Thoracic aorta (tissue), 2 donors: ENCODE measurements at places on chromosomes 2 and 18.
A peak's percentile ranks its signal among the peaks of the same experiment; 100 is the strongest.

DNA sequence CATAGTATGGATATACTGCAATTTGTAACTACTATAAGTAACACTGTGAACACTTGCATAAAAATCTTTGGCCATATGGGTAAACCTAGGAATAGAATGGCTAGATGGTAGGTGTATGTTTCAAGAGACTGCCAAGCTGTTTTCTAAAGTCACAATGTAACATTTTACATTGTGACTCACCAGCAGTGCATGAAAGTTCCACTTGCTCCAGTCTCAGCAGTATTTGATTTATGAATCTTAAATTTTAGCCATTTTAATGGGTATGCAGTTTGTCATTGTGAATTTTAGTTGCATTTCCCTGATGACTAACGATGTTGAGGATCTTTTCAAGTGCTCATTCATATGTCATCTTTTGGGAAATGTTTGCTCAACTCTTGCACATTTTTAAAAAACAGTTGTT, 86.1 kb downstream of the FARSB start:
- no peaks in the 10 kb centered on the region for H3K36me3 ChIP-seq
- peaks cover 7% of the 10 kb centered on the region for H3K4me1 ChIP-seq
- H3K27me3 ChIP-seq = no peaks in the 10 kb centered on the region
- DNase-seq = no peak
- no peak overlapping the region for H3K27ac ChIP-seq
- H3K4me3 ChIP-seq = no peak overlapping the region

GRCh38 chr2:158182676-158183295, 81.1 kb downstream of the UPP2 start:
- H3K27me3 ChIP-seq = no peaks in the 10 kb centered on the region
- H3K36me3 ChIP-seq = no peaks in the 10 kb centered on the region
- no peak for DNase-seq
- no peaks in the 10 kb centered on the region for H3K4me1 ChIP-seq
- H3K27ac ChIP-seq = no peak overlapping the region

GRCh38 chr2:185608799-185609198, 129.8 kb upstream of the FSIP2 start:
- H3K36me3 ChIP-seq = no peaks in the 10 kb centered on the region
- H3K27ac ChIP-seq = no peak overlapping the region
- H3K27me3 ChIP-seq = no peaks in the 10 kb centered on the region
- no peaks in the 10 kb centered on the region for H3K4me1 ChIP-seq
- DNase-seq = no peak

- no peak overlapping the region for H3K4me3 ChIP-seq
- no peak for DNase-seq
- H3K4me1 ChIP-seq = peaks cover 30% of the 10 kb centered on the region
- no peaks in the 10 kb centered on the region for H3K27me3 ChIP-seq
- H3K27ac ChIP-seq = peak overlapping the region; percentile 57
- no peaks in the 10 kb centered on the region for H3K36me3 ChIP-seq
Measured at GRCh38 chr2:189362283-189362682, 79.0 kb upstream of the WDR75 start.

GRCh38 chr2:227106845-227107759, 56.9 kb downstream of the COL4A4 start:
- H3K27me3 ChIP-seq = no peaks in the 10 kb centered on the region
- H3K4me1 ChIP-seq = no peaks in the 10 kb centered on the region
- H3K27ac ChIP-seq = no peak overlapping the region
- peaks cover 11% of the 10 kb centered on the region for H3K36me3 ChIP-seq
- no peak overlapping the region for H3K4me3 ChIP-seq

GRCh38 chr2:64141674-64142405, 2.4 kb downstream of the PELI1 start:
- DNase-seq = no peak
- peak overlapping the region; percentile 53 for H3K27ac ChIP-seq
- peaks cover 45% of the 10 kb centered on the region for H3K4me1 ChIP-seq
- H3K27me3 ChIP-seq = no peaks in the 10 kb centered on the region
- H3K4me3 ChIP-seq = peak overlapping the region; percentile 88
- no peaks in the 10 kb centered on the region for H3K36me3 ChIP-seq

DNA sequence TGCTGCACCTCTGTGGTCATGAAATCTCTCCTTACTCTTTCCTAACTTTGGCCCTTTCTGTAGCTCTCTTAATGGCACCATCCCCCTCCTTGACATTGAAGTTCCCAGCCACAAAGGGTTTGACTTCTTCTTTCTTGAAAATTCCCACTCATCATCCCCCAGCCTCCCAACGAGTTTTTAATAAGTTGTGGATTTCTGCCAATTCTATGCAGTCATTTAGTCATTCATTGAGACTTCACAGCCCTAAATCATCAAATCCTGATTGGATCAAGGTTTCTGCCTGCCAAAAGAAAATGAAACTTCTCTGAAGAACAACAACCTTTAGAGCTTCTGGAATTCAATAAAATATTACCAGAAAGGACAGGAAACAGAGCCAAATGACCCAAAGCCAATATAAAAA, 354.3 kb downstream of the CLIP4 start:
- H3K4me1 ChIP-seq = no peaks in the 10 kb centered on the region
- H3K27me3 ChIP-seq = no peaks in the 10 kb centered on the region
- H3K36me3 ChIP-seq = no peaks in the 10 kb centered on the region
- no peak overlapping the region for H3K27ac ChIP-seq
- H3K4me3 ChIP-seq = no peak overlapping the region

GRCh38 chr18:32152705-32153448, 37.0 kb upstream of the MEP1B start:
- DNase-seq = no peak
- H3K36me3 ChIP-seq = no peaks in the 10 kb centered on the region

DNA sequence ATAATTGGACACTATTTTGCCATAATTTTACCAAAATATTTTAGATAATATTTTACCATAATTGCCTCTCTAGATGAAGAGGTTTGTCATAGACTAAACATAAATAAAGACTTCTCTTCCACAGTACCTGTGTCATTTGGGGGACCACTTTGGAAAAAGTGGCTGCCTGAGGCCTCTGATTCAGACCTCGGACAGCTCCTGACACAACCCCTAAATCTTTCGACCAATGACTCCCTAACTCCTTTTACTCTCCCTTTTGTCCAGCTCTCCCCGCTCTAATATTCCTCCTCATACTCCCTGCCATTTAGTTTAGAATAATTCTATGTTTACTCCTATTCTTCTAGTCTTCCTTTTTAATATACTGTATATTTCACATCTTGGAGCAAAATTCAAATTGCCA, 36.0 kb upstream of the UBE2E3 start:
- DNase-seq = no peak
- H3K27me3 ChIP-seq = no peaks in the 10 kb centered on the region
- H3K27ac ChIP-seq = no peak overlapping the region
- no peaks in the 10 kb centered on the region for H3K4me1 ChIP-seq
- no peak overlapping the region for H3K4me3 ChIP-seq

DNA sequence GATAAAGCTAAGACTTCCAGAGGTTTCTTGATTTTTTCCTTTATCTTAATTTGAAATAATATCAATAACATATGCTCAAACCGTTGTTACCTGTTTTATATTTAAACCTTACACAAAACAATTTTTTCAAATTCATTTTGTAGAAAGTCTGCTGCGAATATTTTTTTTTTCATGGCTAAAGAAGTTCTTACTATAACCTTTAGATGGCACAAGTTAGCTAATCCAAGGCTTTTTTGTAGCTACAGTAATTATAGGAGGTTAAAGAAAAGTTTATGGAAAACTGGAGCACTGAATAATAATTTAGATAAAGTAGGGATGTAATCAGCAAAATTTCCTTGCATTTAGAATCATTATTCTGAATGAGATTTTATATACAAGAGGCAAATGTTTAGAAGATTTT, 78.0 kb upstream of the PNPT1 start:
- H3K4me3 ChIP-seq = no peak overlapping the region
- no peaks in the 10 kb centered on the region for H3K27me3 ChIP-seq
- no peak overlapping the region for H3K27ac ChIP-seq
- no peak for DNase-seq

DNA sequence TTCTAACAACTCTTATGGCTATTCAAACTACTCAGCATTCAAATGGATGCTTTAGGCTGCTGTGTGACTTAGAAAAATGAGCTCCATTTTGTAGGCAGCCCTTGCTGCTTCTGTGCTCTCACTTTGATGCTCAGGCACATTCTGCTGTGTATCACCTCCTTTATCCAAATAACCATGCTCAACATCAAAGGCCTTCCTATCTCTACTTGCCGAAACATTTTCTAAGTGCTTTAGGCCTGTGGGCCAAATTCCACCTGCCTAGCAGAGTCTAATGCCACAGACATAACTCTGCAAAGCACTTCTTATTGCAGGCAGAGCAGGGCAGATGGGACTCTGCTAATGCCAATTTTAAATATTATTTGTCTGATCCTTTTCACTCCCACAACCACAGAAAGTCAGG, 397.4 kb downstream of the RND3 start:
- no peak overlapping the region for H3K27ac ChIP-seq
- H3K27me3 ChIP-seq = no peaks in the 10 kb centered on the region
- H3K4me1 ChIP-seq = no peaks in the 10 kb centered on the region
- H3K4me3 ChIP-seq = no peak overlapping the region
- DNase-seq = no peak
- no peaks in the 10 kb centered on the region for H3K36me3 ChIP-seq

DNA sequence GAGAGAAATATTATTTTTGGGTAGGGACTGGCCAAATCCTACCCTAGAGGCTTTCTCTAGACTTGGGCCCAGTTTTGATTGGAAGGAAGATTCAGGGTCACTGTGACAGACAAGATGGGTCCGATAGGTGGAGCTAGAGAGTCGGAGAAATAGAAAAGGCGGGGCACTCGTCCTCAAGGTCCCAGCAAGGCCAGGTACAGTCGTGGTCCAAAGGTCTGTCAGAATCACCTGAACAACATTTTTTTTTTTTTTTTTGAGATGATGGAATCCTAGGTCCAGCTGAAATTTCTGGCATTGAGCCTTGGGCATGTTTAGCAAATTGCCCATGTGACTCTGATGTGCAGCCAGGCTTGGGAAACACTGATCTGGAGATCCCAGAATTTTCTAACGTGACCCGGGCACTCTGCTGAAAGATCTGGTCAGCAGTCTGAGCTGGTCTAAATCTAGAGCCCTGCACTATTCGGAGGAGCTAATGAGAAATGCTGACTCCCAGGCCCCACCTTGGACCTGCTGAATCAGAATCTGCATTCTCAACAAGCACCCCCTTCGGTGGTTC, 23.0 kb upstream of the NTSR2 start:
- no peaks in the 10 kb centered on the region for H3K36me3 ChIP-seq
- no peak for DNase-seq
- no peaks in the 10 kb centered on the region for H3K27me3 ChIP-seq
- no peak overlapping the region for H3K27ac ChIP-seq

DNA sequence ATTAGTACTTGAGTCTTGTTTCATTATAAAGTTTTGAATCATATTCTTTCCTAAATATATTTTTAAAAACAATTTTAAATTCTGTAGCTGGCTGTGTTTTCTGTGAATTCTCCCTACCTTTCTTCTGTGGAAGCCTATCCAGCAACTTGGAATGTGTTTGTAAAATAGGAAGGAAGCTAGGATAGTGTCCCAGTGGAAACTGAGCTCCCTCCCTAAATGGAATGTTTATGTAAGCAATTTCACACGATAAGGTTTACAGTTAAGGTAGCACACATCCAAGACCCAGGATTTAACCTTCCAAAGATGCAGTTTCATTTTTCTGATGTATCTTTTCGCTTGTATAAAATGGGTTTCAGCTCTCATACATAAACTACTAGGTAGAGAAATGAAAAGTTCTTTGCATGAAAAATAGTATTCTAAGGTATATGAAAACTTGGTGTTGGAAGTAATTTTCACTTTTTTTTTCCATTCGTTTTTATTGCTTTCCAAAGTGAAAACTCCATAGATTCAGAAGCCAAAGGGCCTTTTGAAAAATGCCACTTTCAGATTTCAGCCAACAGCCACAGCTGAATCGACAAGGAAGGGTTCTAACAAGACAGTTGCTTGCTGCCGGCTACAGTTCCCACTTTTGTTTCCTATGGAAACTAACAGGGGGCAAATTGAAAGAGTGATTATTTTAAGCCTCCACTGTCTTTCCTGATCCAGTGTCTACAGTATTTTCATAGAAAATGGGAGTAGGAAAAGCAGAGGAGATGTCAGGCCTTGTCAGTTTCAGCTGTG, 405.1 kb upstream of the POU3F3 start:
- H3K27ac ChIP-seq = no peak overlapping the region
- H3K4me3 ChIP-seq = no peak overlapping the region
- no peaks in the 10 kb centered on the region for H3K36me3 ChIP-seq
- DNase-seq = no peak
- no peaks in the 10 kb centered on the region for H3K4me1 ChIP-seq

DNA sequence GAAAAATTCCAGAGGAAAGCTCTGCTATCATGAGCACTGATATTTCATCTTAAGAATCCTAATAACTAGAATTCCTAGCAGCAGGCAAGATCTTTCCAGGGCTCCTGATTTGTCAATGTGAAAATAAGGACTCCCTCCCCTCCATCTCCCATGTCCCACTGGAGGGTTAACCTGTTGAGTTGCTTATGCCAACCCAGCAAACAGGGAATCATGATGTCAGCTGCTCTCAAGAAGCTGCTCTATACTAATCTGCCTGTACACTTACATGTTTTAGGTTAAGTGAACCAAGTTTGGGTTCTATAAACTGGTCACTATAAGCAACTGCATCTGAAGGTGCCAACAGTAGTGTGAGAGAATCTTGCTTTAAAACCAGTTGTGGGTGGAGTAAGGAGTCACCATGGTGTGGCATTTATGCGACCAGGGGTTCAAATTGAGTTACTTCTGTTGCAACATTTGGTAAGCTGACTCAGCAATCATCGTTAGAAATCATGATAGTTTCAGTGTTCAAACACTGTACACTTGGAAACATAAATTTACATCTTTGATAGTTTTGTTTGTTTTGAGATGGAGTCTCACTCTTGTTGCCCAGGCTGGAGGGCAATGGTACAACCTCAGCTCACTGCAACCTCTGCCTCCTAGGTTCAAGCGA, 53.4 kb downstream of the STK25 start:
- H3K36me3 ChIP-seq = peaks cover 1% of the 10 kb centered on the region
- H3K27me3 ChIP-seq = no peaks in the 10 kb centered on the region
- DNase-seq = no peak
- no peaks in the 10 kb centered on the region for H3K4me1 ChIP-seq
- H3K27ac ChIP-seq = no peak overlapping the region

- H3K4me1 ChIP-seq = no peaks in the 10 kb centered on the region
- no peak overlapping the region for H3K27ac ChIP-seq
- H3K36me3 ChIP-seq = no peaks in the 10 kb centered on the region
- DNase-seq = no peak
Measured at GRCh38 chr2:61715506-61715905, 138.4 kb downstream of the FAM161A start.

GRCh38 chr2:118013221-118013723, 598 bp downstream of the CCDC93 start:
- H3K27me3 ChIP-seq = no peaks in the 10 kb centered on the region
- peak overlapping the region; percentile 85 for H3K4me3 ChIP-seq
- no peak for DNase-seq
- no peaks in the 10 kb centered on the region for H3K36me3 ChIP-seq
- peaks cover 5% of the 10 kb centered on the region for H3K4me1 ChIP-seq
- peak overlapping the region; percentile 70 for H3K27ac ChIP-seq

DNA sequence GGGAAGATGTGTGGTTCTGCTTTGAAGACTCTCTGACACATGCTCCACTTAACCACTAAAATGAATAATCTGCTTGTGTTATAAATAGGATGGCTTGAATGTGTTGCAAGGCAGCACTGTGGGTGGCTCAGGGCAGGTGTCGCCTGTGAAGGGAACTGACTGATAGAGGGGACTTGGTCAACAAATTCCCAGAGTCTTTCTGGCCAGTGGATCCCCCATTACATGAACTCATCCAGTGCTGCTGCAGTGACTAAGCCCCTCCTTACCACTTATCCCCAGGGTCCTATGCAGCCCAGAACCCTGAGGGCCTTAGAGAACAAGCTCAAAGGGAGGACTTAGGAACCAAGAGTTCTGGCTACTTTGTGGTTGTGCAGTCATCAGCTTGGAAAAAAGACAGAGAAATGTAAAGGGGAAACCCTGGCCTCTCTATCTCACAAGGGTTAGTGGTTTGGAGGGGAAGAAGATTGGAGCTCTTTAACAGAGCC, 226.2 kb upstream of the TNP1 start:
- H3K4me3 ChIP-seq = no peak overlapping the region
- no peaks in the 10 kb centered on the region for H3K27me3 ChIP-seq
- no peak overlapping the region for H3K27ac ChIP-seq
- DNase-seq = no peak
- H3K4me1 ChIP-seq = no peaks in the 10 kb centered on the region
